ENCODE measurements at places on chromosomes 3 and 15.

- DNase-seq, result no peak
These were observed 72.1 kb upstream of the TPRG1 start for GRCh38 chr3:189099505-189100290.

DNA sequence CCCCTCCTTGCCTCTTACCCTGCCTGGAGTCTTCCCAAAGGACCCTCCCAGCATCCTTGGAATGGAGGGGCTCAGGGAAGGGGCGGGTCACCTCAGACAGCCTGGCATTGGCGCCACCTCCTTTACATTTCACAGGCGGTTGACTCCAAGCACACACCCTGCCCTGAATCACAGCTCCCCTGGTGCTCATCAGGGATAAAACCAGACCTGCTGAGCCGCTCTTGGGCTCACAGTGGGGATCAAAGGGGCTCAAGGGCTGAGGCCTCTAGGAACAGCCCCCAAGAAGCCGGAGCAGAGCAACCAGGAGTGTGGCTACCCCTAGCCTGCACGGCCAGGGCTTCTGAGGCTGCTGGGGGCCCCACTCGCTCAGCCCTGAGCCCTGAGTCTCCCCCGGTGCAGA, 16.6 kb downstream of the LINGO1 start:
- no peak for DNase-seq

DNA sequence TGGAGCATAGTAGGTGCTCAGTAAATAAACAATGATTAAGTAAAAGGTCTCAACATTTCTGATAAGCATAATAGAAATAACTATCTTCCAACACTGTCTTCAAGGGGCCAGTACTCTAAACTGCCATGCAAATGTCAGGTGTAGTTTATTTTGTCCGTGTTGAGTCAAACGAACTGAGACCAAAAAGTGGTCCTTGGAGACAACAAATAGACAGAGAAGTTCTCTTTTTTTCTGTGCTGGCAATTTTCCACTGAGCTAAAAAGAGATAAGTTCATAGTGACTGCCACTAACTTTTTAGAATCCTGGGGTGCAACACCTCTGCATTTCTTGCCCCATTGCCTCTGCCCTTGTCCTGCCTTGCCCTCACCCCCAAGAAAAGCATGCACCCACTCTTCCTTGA, 14.7 kb upstream of the MBNL1 start:
- no peak for DNase-seq

- no peak for DNase-seq
These were observed 1.3 kb downstream of the NGLY1 start for GRCh38 chr3:25781758-25782594.
